Right forelimb (tissue), 1 donor: ENCODE measurements at places on chromosomes 7 and 10.

GRCh38 chr7:103487419-103487818 lies 41.4 kb upstream of the SLC26A5 start:
- DNase-seq, result no peak

GRCh38 chr10:108690530-108690929 lies 1232.8 kb downstream of the XPNPEP1 start:
- no peak for DNase-seq

- DNase-seq, result no peak
These were observed 43.2 kb upstream of the PRLHR start for GRCh38 chr10:118638680-118639079.

DNA sequence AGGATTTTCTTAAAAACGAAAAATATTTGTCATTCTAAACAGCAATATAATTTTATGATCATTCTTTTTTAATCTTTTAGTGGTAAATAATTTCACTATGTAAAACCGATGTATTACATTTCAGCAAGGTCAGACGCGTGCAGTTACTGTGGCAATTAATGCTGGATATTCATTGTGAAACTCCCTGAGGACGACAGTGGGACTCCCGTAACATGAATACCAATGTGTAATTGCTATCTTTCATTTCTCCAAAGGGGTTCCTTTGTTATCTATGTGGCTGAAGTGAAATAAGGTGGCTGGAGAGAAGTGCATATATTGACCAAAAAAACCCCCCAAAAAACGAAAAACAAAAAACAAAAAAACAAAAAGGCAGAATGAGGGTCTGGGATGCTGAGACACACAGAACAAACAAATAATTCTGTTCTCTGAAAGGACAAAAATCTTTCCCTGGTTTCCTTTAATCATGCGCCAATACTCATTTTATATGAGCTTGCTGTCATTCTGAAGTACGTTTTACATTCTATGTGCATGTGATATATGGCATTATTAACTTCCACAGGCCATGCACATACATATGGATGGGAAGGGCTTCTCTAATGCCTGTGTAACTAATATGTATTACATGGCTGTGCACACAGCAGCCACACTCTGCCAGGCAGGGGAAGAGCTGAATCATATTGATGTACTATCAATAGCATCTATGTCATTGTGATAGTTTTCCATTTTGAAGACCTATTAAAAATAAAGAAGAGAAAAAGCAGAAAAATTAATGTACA lies 161.4 kb downstream of the RAPGEF5 start:
- no peak for DNase-seq

DNA sequence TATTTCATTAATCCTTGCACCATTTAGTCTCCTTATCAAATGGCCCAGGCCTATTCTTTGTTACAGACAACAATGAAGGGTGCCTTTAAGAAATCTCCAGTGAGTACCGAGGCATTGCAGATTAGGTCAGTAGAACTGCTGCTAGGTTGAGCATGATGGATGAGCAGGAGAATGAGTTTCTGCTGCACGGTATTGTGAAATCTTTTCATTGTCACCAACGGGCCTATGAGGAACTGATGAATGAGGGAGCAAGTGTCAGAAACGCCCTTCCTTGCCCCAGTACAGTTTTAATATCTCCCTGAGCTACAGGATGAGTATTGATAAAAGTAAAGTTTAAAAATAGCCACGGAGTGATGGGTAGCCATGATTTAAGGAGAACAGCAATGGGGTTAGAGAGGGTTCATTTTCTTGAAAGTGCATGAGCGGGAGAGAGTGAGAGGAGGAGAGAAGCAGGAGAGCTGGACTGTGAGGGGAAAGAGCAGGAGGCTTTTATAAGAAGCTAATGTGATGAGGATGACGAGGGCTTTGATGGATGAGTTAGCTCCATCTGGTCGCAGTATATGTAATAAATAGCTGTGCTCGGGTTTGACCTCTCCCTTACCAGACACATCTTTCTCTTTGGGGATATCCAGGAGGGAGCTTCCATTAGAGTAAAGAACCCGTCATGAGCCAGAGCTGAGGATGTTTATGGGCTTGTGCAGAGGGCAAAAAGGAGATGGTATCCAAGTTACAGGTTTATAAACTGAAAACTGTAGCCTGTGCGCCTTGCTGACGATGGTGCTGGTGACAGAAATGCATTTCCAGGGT lies 526.1 kb downstream of the LRMDA start:
- no peak for DNase-seq

- no peak for DNase-seq
These were observed 26.1 kb downstream of the PRSS58 start for GRCh38 chr7:142231716-142232115.

DNA sequence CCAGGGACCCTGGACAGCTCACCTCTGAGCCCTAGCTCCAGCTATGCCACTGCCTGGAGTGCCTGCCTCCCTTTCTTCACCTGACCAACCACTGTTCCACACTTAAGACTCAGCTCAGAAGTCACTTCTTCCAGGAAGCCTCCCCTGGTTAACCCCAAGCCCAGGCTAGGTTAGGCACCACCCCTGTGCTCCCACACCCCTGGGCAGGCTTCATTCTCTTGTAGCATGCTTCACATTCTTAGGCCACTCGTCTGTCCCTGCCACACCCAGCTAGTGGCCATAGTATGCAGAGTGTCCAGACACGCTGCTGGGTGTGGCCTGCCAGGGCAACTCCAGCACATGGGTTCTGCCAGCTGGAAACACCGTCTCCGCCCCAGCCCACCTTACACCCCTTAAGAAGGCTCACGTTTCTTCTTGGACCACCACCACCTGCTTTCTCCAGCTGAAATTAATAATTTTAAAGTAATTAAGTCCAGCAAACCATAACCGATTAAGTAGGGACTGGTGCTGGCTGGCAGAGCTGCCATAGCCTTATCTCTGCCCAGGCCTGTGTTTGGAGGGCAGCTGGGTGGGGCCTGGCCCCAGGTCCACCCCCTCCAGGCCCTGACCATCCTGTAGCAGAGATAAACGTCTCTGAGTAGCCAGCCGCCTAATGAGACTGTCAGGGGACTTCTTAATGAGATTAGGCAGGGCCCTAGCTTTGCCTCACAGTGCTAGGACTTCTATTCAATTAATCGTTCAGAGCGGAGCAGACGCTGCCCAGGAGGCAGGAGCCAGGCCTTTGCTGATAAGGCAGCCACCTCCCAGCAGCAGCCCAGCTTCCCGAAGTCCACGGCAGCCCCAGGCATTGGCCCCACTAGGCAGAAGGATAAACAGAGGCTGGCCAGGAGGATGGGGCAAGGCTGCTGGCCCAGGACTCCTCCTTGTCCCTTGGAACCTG lies 20.5 kb downstream of the GRID1 start:
- peak; percentile 20 for DNase-seq
